ENCODE measurements at places on chromosomes 13 and 19.

GRCh38 chr13:30030141-30030750, 179.8 kb upstream of the UBL3 start:
- DNase-seq: no peak

- no peak for DNase-seq
Observed at GRCh38 chr19:39307822-39308530, 11.8 kb downstream of the IFNL1 start.

DNA sequence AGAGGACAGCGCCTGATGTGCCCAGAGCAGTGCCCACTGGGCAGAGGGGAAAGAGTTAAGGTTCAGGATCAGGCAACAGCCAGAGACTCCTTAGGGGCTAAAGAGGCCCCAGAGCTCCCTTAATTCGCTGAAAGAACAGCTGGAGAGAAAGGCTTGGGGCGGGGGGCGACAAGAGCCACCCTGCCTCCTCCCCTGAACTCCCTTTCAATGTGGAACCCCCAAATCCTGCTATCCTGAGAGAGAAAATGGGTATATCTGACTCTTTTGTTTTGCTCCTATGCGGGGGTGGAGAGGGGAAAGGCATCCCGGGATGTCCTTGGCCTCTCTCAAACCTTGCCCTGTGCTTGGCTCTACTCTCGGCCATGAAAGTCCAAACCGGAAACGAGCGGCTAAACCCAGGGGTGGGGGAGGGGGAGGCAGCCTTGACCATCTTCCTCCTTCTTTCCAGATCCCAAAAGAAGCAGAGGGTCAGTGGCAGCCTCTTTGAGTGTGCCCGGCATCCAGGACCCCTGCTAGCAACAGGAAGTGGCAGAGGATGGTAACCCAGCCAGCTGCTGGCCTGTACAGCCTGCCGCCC, 4.7 kb downstream of the PRKACA start:
- DNase-seq: peak; percentile 69

GRCh38 chr19:10888421-10888866, 17.1 kb downstream of the CARM1 start:
- DNase-seq: no peak

DNA sequence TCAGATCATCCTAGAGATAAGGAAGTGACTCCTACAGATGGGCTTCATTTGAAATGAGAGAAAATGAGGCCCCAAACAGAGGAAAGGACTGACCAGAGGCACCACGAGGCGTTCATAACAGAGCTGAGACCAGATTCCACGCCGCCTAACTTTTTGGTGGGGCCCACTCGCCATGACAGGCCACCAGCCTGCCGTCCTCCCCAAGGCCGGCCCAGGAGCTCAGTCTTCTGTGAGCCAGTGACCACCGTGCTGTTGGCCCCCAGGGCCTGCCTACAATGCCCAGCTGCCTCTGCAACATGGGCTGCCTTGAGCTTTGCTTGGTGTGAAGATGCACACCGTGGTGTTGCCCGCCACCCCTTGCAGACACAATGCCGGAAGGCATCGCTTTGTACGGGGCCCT, 40.5 kb downstream of the TSHZ3 start:
- no peak for DNase-seq

GRCh38 chr19:32613008-32613407, 32.0 kb downstream of the PDCD5 start:
- DNase-seq: no peak

- no peak for DNase-seq
Observed at GRCh38 chr13:105788530-105788929, 746.9 kb downstream of the EFNB2 start.

DNA sequence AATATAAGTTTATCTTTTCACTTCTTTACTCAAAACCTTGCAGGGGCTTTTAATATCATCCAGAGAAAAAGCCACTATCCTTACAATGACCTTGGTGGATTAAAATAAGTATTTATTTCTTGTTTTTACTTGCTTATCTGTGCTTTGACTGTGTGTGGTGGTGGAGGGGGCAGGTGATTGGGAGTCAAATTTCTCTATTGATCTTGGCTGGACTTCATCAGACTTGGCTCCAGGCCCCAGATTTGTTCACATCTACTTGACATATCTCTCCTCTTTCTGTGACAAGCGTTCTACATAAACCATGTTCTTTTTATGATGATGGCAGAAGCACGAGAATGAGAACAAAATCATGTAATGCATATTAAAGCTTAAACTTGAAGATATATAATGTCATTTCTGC, 670.8 kb downstream of the PCDH17 start:
- peak; percentile 67 for DNase-seq

DNA sequence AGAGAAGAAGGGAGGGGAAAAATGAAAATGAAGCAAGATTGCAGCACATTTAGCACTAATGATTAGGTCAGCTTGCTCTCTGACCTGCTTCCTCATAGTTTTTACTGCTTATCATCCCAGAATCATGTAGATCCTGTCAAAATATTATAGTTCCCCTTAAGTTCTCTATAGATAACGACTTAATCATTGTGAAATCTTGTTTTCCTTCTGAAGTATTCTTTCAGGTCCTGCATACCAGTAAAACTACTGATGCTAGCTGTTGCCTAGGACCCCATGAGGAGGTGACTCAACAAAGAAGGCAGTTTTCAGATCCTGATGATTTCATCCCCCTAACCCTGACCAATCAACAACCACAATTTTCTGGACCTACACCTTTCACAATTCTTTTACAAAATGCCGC, 1131.7 kb downstream of the SLITRK5 start:
- DNase-seq: no peak

DNA sequence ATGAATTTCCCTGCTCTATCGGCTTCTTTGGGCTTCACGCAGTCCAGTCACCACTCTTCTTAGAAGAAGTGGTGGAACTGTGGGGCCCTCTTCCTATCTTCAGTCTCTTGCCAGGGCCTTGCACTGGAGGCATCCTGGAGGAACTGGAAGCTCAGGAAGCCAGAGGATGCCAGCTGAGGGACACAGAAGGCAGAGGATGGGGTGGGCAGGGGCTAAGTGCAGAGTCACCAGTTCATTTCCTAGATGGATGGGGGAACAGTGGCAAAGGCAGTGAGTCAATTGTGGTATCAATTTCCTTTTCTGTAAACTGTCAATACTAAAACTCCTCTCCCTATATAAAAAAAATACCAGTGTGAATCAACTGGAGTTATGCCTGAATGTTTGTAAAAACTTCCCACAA, 419.7 kb downstream of the KLF12 start:
- DNase-seq: no peak

DNA sequence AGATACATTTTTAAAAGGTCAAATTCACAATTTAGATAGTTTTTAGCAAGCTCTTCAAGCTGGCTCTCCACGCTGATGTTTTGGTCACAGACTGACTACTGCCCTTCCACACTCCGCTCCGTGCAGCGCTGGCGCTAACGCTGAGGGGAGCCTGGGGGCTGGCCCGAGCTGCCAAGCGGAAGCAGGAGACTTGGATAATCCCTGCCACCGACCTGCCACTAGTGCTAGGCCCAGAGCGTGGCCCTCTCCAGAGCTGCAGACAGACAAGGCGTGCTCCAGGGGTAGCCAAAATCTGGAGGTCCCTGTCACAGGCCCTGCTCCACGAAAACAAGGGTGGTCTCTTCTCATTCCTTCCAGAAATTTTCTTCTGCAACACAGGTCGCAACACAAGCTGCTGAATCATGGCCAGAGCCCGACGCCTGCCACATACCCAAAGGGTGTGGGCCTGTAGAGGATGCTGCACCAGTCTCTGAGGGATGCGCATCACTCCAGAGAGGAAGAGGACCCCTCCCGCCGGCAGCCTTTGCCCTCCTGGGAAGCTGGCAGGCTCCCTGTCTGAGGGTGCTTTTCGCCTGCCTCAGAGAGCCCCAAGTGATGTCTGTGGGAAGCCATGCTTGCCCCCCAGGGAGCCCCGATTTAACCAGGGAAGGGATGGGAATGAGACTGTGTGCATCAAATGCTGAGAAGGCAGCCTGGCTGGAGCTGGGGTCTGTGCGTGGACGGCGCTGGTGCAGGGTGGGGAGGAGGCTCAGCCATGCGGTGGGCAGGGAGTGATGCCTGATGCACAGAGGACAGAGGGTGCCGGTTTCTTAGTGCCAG, 21.6 kb downstream of the CAPS start:
- no peak for DNase-seq

DNA sequence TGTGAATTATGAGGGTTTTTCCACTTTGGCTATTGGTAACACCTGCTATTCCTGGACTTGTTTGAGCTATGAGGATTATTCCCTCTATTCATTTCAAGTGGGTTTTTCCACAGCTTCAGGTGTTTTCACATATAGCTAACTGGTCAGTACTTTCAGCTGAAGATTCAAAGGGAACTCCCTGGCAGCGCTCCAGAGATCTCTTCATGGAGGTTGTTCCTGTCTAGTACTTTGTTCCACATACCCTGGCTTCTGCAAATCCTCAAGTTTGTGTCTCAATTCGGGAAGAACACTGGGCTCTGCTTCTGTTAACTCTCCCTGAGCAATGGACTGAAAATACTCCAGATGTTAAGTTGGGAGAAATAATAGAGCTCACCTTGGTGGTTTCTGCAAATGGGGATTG, 5.6 kb upstream of the ZNF607 start:
- DNase-seq: no peak

DNA sequence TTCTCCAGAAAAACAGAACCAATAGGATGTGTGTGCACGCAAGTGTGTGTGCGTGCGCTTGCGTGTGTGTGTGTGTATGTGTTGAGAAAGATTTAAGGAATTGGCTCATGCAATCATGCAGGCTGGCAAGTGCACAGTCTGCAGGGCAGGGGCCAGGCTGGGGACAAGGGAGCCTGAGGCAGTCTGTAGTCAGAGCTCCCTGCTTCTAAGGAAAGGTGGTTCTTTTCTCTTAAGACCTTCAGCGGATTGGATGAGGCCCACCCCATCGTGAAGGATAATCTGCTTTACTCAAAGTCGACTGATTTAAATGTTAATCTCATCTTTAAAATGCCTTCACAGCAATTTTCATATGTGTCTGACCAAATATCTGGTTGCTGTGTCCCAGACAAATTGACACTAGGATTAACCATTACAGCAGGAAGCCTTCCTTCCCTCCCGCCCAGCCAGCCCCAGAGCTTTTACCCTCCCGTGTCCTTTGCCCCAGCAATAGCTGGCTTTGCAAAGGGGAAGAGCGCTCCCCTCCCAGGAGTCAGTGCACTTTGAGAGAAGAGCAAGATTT, 15.0 kb upstream of the NAXD start:
- no peak for DNase-seq

- DNase-seq: no peak
Observed at GRCh38 chr13:42322806-42323205, 50.9 kb downstream of the AKAP11 start.

DNA sequence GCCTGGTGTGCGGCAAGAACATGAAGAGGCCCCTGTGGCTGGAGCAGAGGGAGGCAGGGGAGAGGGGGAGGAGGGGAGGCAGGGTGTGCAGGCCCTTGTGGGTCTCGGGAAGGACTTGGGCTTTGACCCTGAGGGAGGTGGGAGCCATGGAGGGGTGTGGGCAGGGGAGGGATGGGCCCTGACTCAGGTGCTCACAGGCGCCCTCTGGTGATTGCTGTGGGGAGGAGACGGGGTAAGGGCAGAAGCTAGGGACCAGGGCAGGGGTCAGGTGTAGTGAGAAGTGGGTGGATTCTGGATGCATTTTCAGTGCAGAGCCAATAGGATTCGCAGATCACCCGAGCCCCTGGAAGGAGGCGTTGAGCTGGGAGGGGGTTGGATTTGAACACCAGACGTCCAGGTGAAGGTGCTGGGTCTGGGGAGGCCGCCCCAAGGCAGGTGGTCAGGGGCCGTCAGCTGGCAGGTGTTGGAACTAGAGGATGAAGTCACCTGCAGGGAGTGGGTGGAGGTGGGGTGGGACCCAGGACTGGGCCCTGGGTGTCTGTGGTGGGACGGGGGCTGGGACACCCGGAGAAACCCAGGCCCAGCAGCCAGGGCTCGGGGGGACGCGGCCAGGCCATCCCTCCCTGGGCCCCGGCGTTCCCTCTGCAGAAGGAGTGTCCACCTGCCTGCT, 185.4 kb downstream of the KDM4B start:
- peak; percentile 55 for DNase-seq

DNA sequence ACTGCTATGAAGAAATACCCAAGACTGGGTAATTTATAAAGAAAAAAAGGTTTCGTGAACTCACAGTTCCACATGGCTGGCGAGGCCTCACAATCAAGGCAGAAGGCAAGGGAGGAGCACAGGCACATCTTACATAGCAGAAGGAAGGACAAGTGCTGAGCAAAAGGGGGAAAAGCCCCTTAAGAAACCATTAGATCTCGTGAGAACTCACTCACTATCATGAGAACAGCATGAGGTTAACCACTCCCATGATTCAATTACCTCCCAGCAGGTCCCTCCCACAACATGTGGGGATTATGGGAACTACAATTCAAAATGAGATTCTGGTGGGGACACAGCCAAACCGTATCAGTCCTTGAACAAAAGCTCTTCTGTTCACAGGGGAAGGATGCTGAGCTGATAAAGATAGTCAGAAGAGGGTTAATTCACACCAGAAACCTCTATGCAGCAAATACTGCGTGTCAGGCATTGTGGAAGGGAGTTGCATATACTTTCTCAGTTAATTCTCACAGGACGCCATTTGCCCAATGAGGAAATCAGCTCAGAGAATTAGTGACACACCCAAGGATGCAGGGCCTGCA, 246.2 kb downstream of the FOXO1 start:
- DNase-seq: no peak

DNA sequence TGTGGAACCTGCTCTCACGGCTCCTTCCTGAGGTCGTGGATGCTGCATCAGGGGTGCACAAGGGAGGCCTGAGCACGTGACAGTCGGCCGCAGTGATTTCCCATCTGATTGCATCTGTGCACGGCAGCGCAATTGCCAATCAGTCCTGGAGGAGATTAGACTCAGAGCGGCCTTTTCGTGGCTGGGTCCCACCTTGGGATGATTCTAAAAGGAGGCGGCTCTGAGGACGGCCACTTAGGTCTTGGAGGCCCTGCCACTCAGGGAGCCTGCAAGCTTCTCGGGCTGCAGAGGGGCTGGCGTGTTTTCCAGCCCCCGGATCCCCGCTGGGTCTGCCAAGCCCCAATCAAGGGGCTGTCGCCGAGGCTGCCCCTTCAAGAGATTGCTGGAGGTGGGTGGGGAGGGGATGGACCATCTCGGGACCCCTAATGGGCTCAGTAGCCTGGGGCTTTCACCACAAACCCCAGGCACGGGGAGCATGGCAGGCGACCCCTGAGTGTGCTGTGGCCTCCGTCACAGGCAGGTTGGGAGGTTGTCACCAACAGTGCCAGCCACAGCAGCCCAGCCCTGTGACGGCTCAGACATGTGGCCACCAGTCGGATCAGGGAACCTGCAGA, 51.6 kb downstream of the SOX1 start:
- no peak for DNase-seq

GRCh38 chr13:106596275-106596937, 28.5 kb upstream of the ARGLU1 start:
- DNase-seq: no peak

- DNase-seq: no peak
Observed at GRCh38 chr13:44842158-44842557, 147.1 kb downstream of the NUFIP1 start.

- no peak for DNase-seq
Observed at GRCh38 chr13:33917190-33917589, 99.2 kb downstream of the RFC3 start.

DNA sequence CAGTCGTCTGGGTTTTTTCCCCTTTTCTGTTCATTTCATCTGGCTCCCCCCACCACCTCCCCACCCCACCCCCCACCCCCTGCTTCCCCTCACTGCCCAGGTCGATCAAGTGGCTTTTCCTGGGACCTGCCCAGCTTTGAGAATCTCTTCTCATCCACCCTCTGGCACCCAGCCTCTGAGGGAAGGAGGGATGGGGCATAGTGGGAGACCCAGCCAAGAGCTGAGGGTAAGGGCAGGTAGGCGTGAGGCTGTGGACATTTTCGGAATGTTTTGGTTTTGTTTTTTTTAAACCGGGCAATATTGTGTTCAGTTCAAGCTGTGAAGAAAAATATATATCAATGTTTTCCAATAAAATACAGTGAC, 9.3 kb downstream of the CALM3 start:
- peak; percentile 10 for DNase-seq

- DNase-seq: no peak
Observed at GRCh38 chr19:16115301-16116039, 3.8 kb downstream of the RAB8A start.

All from right lobe of liver (tissue), 6 donors.